Activated T-cell treated with anti-CD3 and anti-CD28 coated beads for 24 hours (primary cell): ENCODE measurements at places on chromosomes 6 and 20.
A peak's percentile ranks its signal among the peaks of the same experiment; 100 is the strongest.

- no peak for DNase-seq
Measured at GRCh38 chr20:3911956-3912355, 22.8 kb downstream of the PANK2 start.

DNA sequence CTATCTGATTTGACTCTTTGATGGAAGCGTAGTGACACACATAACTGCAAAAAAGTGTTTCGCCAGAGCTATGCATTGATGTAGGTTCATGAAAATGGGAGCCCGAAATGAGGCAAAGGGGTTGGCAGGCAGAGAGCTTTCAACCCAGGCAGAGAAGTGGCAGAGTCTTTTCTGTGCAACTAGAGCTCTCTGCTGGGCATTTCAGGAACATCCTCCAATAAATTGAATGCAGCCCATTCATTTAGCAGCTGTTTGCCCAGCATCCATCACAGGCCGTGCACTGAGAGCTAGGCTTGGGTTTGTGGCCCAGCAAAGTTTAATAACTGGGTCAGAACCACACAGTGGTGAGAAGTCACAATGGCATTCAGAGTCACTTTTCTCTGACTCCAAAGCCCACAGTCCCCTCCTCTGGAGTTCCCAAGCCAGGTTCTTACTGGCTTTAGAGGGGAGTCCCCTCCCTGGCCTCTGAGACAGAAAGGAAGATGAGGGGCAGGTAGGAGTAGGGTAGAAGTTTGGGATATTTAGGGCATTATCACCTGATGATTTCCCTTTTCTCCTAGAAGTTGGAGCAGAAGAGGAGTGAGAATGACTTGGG, 31.8 kb upstream of the ELMO2 start:
- DNase-seq, result no peak

- DNase-seq, result no peak
Measured at GRCh38 chr6:101178748-101179147, 214.8 kb upstream of the GRIK2 start.

- DNase-seq, result no peak
Measured at GRCh38 chr20:43752561-43753301, 25.9 kb upstream of the GTSF1L start.

DNA sequence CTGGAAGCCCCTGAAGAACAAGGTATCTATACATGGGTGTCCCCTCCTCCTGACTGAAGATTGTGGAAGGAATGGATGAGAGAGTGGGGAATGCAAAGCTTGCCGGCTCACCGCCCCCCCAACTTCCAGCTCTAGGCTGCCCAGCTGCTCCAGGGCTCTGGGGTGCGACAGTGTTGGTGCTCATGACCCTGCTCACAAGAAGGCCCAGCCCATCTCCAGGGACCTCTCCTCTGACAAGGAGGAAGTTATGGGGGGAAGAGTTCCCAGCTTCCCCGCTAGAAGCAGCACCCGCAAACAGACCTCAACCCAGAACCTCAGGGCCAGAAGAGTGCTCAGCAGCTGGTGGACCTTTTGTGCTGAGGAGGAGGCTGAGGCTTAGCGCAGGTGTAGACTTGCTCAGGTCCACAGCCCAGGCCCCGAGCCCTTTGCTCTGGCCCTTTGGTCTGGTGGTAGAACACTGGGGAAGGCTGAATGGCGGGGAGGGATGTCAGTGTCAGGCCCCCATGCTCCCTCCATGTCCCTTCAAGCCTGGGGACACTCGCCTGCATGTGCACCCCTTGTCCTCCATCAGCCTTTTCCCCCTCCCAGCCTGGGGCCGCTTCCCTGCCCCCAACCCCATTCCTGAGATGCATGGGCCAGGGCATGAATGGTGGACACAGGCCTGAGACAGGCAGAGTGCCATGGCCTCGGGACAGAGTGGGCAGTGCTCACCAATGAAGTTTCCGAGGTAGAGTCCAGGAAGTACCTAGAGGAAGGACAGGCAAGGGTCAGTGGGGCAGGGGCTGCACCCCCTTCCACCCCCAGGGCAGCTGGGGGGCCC, 1.3 kb downstream of the DUSP15 start:
- no peak for DNase-seq

DNA sequence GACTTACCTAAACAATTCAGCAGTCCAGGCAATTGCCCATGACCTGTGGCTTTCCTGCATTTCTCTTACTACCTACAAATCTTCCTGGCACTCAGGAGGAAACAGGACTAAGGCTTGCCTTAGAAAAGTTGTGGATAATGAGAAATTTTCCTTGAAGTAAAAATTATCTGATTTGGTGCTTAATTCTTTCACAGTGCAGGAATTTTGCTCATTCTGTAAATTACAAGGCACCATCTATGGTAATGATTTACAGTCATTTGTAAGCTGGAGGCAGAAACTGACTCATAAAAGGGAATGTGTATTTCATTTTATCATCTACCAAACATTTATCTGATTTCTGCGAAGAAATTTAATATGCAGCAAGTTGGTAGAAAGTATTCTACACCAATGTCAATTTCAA, 211.5 kb upstream of the FKBP1C start:
- no peak for DNase-seq

- no peak for DNase-seq
Measured at GRCh38 chr6:20722455-20722854, 188.2 kb downstream of the CDKAL1 start.

DNA sequence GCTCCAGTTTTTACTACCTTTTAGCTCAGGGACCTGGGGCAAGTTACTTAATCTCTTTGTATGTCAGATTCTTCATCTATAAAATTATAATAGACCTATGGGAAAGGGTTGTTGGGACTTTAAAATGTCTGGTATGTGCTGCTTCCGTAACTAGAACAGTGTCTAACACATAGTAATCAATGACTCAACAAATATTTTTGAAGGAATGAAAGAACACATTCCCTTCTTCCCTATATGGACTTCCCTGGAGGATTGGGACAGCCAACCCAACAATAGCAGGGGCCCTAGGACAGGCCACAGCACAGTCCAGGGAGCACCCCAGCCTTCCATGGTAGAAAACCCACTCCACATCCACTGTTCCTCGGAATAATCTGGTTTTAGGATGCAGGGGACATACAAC, 50.7 kb upstream of the TPD52L1 start:
- DNase-seq, result no peak

DNA sequence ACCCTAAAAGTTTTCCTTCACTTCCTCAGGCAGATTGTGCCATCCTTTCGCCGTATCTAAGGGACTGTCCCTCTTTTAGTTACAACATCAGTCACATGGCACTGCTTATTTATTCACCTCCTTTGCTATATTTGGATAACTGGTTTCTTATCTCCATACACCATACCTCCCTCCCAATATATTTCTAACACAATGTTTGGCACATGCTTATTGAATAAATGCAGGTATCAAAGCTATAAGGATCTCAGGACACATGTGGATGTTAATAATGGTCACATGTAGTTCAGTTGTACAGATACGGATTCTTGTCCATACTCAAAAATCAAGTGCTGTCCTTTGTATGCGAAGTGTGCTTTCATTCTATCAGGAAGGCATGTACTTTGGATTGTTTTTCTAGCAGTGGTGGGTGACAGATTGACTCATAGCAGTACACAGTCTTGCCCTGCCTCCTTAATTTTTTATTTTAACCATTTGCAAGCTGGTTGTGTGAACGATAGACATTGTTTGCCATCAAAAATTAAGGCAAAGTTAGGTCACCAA, 407.1 kb upstream of the RUNX2 start:
- DNase-seq, result no peak

- no peak for DNase-seq
Measured at GRCh38 chr6:105892577-105893262, 193.4 kb upstream of the PRDM1 start.

GRCh38 chr6:28985462-28986164, 19.5 kb downstream of the ZNF311 start:
- DNase-seq, result no peak

- no peak for DNase-seq
Measured at GRCh38 chr6:84772428-84773132, 8.2 kb upstream of the TBX18 start.

- no peak for DNase-seq
Measured at GRCh38 chr6:4169028-4169789, 33.8 kb upstream of the ECI2 start.

DNA sequence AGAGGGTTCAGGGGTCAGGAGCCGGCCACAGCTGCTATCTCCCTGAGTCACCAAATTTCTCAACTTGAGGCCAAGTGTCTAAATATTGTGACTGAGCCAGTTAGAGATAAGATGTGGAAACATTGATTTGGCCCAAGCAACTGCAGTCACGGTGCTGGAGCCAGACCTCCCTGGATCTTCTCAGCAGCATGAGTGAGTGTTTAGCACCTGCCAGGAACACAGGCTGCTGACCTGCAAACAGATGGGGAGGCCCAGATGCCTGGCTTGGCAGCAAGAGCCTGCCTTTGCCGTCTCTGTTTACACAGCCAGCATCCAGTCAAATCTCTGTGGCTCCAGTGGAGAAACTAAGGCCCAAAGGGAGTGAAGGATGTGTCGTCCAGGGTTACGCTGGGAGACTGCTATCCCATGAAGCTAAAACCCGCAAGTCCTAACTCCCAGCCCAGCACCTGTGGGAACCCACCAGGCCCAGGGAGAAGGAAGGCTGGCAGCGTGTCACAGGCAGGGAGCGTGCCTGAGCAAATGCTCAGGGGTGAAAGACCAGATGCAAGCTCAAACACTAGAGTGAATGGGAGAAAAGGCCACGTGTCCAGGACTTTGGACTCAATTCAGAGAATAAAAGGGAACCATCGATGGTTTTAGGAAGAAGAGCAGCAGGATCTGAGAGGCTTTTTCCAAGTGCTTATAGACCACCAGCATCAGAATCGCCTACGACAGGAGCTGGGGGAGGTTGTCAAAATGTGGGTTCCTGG, 15.9 kb upstream of the PTGIS start:
- no peak for DNase-seq

DNA sequence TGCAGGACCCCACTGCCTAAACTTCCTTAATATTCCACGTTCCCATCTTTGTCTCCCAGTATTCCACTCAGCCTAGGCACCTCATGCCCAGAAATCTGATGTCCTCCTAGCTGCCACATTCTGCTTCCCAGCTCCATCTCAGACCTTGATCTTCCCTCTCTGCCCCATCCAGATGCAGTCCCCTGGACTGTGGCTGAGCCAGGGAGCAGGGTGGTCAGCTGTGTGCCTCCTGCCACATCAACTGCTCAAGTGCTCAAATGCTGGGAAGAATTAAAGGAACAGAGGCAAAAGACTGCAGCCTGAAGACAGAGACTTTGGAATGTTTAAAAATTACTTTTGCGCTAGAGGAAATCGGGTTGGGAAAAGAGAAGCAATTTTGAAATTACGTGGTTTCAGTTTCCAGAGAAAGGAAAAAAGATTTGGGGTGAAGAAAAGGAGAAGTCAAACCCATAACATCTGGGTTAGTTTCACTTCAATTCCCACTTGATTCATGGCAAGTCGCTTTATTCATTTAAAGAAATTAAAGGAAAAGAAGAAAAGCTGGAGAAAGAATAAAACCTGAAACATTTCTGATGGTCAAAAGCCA, 704.8 kb downstream of the PTPRT start:
- DNase-seq, result no peak

- peak; percentile 30 for DNase-seq
Measured at GRCh38 chr6:53793318-53794136, 1.3 kb upstream of the LRRC1 start.

DNA sequence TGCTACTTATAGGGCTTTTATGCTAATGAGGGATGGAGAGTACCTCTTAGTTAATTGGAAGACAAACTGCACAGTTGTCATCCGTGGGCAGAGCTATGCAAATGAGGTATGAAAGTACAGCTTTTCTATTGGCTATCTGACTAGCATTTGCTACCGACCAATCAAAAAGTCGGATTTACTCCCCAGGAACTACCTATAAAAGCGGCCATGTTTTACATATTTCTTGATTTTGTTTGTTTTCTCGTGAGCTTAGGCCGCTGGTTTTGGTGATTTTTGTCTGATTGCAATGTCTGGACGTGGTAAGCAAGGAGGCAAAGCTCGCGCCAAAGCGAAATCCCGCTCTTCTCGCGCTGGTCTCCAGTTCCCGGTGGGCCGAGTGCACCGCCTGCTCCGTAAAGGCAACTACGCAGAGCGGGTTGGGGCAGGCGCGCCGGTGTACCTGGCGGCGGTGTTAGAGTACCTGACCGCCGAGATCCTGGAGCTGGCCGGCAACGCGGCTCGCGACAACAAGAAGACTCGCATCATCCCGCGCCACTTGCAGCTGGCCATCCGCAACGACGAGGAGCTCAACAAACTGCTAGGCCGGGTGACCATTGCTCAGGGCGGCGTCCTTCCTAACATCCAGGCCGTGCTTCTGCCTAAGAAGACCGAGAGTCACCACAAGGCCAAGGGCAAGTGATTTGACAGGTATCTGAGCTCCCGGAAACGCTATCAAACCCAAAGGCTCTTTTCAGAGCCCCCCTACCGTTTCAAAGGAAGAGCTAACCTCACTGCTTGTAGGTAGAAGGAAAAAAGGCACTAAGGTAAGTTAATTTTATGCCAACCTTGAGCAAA, 36.9 kb downstream of the HFE start:
- peak; percentile 74 for DNase-seq
